ENCODE measurements at places on chromosomes 2 and 18. TPM values are rescaled to one million over a fixed set of nuclear protein-coding genes. Genes with fewer than 3 reads are reported as not detected.
A peak's percentile ranks its signal among the peaks of the same experiment; 100 is the strongest.

- DNase-seq: no peak
Measured at GRCh38 chr2:71700658-71701397, 247.5 kb downstream of the DYSF start.

- no peak for DNase-seq
Measured at GRCh38 chr2:161307676-161308075, 549 bp upstream of the PSMD14 start.

The MAP2 gene
- not detected for total RNA-seq

The EFHD1 gene
- 0.13 TPM for total RNA-seq

DNA sequence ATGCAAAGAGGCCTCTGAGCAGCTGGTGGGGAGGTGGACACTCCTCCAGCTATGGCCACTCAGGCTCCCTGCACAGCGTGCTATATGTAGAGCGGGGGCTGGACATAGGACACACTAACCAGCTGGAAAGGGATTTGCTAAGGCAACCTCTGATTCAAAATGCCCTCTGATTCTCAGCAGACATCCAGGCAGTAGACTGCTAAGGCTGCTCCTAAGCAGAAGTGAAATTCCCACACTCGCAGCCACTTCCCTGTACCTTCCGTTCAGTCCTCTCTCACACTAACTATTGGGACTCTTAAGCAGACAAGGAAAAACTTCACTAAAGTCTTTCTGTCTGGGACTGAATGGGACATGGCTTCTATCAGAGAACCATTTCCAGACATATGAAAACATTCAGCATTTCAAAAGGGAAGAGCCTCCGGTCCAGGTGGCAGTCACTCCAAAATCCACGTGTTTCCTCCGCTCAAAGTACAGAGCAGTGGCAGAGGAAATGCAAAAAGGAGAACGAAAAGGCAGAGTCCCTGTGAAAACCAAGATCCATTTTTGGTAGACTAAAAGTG is 265.8 kb downstream of the TTC32 start:
- DNase-seq: no peak

- no peak for DNase-seq
Measured at GRCh38 chr2:240874715-240875227, 6.1 kb downstream of the AGXT start.

DNA sequence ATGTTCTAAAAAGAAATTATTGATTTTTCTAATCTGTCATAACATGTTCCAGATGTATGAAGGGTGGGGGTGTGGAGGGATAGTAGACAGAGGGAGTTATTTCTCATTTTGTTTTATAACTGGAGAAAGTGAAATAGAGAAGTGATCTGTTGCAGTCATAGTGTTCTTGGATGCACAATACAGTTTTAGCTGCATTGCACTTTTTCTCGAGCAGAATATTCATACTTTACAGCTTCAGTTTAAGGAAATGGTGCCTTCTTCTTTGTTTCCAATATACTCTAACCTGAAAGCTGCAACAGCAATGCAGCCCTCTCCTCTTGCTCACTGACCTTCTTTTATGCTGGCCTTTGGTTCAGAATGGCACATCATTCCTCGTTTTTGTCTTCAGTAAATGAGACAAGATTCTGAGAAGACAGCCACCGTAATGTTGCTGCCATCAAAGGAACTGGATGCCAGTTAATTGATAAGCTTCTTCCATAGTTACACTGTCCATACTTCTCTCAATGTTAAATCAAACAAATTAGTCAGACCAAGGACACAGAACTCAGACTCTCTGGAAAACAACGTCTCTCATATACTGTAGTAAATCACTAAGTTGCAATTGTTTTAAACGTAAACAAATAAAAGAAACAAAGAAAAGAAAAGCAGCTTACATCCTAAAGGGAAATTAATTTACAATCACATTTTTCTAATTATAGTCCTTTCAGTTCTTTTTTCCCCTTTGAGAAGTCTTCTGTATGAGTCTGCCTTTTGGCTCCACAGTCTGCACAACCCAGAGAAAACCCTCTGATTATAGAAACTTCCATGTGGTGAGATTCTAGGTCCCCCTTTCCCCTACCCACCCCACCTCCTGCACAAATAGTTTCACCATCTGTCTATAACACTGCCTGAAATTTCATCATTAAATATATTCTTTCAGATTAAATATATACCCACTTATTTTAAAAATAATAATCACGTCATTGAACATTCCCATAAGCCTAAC is 97.4 kb upstream of the UGP2 start:
- no peak for DNase-seq

- no peak for DNase-seq
Measured at GRCh38 chr18:50401888-50402287, 27.0 kb downstream of the SKA1 start.

DNA sequence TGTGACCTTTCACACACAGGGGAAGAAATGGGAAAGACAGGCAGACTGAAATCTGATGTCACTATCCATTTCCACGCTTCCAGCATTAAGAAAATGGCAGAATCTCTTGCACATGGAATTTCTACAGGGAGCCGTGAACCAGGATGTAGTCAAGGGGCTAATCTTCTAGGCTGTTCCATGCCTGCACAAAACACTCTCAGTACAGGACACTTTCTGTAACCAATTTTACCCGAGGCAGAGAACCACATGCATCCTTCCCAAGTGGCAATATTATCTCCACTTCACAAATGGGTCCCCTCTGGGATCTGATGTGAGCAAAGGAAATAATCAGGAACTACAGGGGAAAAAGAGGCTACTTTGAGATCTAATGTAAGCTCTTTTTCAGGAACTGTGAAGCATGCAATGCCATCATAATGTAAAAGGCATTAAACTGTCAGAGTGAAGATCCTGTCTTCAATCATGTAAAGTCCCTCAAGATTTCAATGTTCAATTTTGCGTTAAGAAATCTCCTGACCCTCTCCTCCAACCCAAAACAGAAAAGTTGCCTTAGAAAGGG is 236.9 kb downstream of the RBM43 start:
- no peak for DNase-seq

DNA sequence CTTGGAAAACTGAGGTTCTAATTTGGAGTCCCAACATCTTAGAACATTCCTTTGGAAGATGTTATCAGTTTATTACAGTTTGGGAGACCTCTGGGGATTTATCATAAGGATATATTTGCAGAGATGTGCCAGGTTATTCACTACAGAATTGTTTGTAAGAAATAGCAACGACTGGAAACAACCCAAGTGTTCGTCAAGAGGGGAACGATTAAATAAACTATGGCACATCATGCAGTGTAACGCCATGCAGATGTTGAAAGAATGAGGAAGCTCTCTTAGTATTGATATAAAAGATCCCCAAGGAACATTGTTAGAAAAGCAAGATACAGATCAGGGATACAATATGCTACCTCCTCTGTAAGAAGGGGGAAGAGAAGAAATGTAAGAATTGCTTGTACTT is 210.6 kb downstream of the TMEM247 start:
- no peak for DNase-seq

DNA sequence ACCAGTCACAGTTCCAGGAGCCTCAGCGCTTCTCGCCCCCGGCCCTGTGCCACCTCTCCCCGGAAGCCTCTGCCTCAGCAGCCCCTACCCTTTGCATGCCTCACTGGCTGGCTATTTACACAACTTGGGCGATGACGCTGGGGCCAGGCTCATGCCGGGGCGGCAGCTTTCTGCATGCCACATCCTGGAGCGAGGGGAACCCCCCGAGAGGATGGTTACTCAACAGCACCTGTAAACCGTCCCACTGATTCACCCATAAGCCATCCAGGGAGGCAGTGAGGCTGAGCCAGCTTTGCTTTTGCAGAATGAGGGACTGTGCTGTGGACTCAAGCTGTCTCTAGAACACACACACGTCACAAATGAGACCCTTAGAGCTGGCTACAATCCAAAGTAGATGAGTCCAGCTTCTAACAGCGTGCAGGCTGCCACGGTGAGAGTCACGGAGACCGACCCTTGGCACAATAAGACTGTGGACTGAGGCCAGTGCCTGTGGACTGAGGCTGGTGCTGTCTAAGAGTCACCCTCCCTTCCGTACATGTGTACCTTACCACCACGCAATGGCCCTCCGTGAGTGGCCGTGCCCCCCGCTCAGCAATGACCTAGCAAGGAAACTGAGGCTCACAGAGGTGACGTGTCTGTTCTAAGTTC is 45.6 kb upstream of the ODC1 start:
- DNase-seq: peak; percentile 55

- no peak for DNase-seq
Measured at GRCh38 chr18:78735131-78736014, 244.2 kb upstream of the SALL3 start.

DNA sequence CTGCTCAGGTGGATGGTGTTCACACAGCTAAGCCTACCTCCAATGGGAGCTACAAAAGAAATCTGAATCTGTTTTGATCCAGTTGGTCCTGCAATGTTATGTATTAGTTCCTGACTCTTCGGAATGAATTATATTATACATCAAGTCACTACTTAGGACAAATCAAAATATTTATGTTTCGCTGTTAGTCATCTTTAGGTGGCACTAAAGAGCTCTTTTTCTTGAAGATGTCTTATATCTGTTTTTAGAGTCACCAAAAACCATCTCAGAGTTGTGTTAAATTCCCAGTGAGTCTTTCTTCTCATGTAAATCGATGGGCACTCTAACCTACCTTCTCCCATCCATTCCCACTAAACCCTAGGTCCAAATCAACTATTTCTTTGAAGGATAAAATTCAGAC is 2.2 kb downstream of the DNER start:
- DNase-seq: no peak

GRCh38 chr2:159419403-159419802 is 132.9 kb upstream of the WDSUB1 start:
- DNase-seq: no peak

DNA sequence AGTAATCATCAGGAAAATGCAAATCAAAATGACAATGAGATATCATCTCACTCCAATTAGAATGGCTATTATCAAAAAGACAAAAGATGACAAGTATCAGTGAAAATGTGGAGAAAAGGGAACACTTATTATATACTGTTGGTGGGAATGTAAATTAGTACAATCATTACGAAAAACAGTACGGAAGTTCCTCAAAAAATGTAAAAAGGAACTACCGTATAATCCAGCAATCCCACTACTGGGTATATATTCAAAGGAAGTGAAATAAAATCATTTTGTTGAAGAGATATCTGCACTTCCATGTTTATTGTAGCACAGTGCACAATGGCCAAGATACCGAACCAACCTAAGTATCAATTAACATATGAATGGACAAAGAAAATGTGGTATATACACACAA is 52.4 kb upstream of the TEX51 start:
- DNase-seq: no peak

The TFCP2L1 gene
- 0.02 TPM for total RNA-seq

GRCh38 chr2:70143314-70144150 is 47.3 kb downstream of the C2orf42 start:
- DNase-seq: peak; percentile 28

GRCh38 chr2:20430461-20431300 is 16.2 kb upstream of the RHOB start:
- no peak for DNase-seq

GRCh38 chr2:242027676-242028450 is 158.3 kb downstream of the RTP5 start:
- no peak for DNase-seq

The MOCOS gene
- 0.17 TPM for total RNA-seq

The VIT gene
- total RNA-seq: not detected

DNA sequence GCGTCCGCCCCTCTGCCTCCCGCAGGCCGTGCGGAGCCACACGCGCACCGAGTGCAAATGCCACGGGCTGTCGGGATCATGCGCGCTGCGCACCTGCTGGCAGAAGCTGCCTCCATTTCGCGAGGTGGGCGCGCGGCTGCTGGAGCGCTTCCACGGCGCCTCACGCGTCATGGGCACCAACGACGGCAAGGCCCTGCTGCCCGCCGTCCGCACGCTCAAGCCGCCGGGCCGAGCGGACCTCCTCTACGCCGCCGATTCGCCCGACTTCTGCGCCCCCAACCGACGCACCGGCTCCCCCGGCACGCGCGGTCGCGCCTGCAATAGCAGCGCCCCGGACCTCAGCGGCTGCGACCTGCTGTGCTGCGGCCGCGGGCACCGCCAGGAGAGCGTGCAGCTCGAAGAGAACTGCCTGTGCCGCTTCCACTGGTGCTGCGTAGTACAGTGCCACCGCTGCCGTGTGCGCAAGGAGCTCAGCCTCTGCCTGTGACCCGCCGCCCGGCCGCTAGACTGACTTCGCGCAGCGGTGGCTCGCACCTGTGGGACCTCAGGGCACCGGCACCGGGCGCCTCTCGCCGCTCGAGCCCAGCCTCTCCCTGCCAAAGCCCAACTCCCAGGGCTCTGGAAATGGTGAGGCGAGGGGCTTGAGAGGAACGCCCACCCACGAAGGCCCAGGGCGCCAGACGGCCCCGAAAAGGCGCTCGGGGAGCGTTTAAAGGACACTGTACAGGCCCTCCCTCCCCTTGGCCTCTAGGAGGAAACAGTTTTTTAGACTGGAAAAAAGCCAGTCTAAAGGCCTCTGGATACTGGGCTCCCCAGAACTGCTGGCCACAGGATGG is 7.1 kb upstream of the WNT10A start:
- DNase-seq: no peak

The ZFP36L2 gene
- total RNA-seq: 92.3 TPM

The SULT1C4 gene
- total RNA-seq: not detected

DNA sequence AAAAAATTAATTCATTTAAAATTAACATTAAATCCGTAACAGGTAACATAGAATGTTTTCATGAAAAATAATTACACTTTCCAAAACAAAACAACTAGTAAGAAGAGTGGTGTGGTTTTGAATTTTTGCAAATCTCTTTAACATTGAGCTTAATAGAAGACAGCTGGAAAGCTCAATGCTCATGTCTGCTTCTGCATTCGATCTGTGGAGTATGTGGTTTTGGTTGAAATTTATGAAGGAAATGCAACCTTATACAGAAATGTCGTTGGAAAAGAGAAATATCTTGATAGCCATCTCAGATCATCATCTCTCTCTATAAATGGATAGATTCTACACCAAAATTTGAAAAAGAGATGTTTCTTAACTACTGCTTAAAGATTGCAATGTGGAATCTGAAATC is 17.3 kb upstream of the FHL2 start:
- DNase-seq: no peak

- DNase-seq: no peak
Measured at GRCh38 chr2:163662141-163662780, 73.5 kb downstream of the FIGN start.

GRCh38 chr2:39506215-39506614 is 69.1 kb upstream of the MAP4K3 start:
- no peak for DNase-seq

The CYP26B1 gene
- not detected for total RNA-seq

The SNED1 gene
- 2.5 TPM for total RNA-seq

GRCh38 chr18:23369266-23369665 is 83.8 kb upstream of the RIOK3 start:
- DNase-seq: no peak

- DNase-seq: no peak
Measured at GRCh38 chr18:44682871-44683221, 2.2 kb downstream of the SETBP1 start.

DNA sequence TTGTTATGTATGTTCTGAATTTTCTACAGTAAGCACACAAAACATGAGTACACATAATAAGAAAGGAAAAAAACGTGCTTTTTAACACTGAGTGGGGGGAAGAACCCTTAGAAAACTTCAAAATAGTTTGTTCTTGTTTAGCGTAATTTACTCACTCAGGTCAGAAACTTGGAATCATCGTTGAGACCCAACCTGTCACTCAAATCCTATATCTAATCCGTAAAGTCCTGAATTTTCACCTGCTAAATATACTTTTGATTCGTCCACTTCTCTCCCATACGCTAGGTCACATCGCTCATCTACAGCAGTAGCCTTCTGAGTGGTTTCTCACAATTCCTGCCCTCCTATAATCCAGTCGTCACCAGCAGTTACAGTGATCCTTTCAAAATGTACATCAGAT is 767 bp downstream of the TPRKB start:
- DNase-seq: no peak

All from activated T-helper 1 cell treated with anti-CD3 and anti-CD28 coated beads, Interleukin-12 subunit alpha, Interleukin-12 subunit beta, Interleukin-2, Interleukin-4 antibody, amounts not matched to agents 30 ng/mL and 10 ng/mL and 1 ng/mL, durations not matched to agents 14 hours and 24 hours and 36 hours (primary cell).